ENCODE measurements at places on chromosomes 6 and 20.

DNA sequence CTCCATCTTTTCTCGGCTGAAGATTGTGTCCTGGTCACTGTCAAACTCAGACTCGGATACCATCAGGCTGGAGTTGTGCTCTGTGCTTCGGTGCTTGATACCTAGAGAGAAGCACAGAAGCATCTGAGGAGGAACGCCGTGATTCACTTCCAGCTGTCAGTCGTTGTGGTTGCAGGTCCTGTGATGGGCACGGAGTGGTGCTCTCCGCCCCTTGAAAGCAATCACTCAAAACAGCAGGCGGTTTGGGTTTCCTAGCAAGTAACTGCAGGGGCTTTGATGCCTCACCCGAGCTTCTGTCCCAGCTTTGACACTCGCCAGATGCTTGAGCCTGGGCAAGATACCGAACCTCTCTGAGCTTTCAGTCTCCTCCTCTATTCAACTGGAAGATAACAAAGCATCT is 52.5 kb downstream of the ALDH5A1 start:
- DNase-seq = no peak

GRCh38 chr6:120816794-120817193 is 517.5 kb downstream of the TBC1D32 start:
- no peak for DNase-seq

GRCh38 chr6:104686550-104687175 is 173.1 kb downstream of the HACE1 start:
- DNase-seq = no peak

GRCh38 chr20:50629670-50630045 is 61.7 kb downstream of the RIPOR3 start:
- no peak for DNase-seq
